ENCODE measurements at places on chromosomes 1 and 21. TPM values are rescaled to one million over a fixed set of nuclear protein-coding genes. Genes with fewer than 3 reads are reported as not detected.

HSD3B2 gene
- not detected for total RNA-seq

GPR25 gene
- not detected for total RNA-seq

MAP3K21 gene
- 0.87 TPM for total RNA-seq

- no peak overlapping the region for H3K27ac ChIP-seq
- peak; percentile 25 for DNase-seq
- H3K4me1 ChIP-seq = no peaks in the 10 kb centered on the region
- H3K27me3 ChIP-seq = no peaks in the 10 kb centered on the region
- no peaks in the 10 kb centered on the region for H3K36me3 ChIP-seq
Observed at GRCh38 chr21:31732597-31733550, 956 bp upstream of the SCAF4 start.

- H3K36me3 ChIP-seq = no peaks in the 10 kb centered on the region
- peaks cover 21% of the 10 kb centered on the region for H3K27me3 ChIP-seq
- no peak overlapping the region for H3K4me3 ChIP-seq
- no peak overlapping the region for H3K27ac ChIP-seq
Observed at GRCh38 chr1:175287377-175287776, 94.8 kb upstream of the KIAA0040 start.

DNA sequence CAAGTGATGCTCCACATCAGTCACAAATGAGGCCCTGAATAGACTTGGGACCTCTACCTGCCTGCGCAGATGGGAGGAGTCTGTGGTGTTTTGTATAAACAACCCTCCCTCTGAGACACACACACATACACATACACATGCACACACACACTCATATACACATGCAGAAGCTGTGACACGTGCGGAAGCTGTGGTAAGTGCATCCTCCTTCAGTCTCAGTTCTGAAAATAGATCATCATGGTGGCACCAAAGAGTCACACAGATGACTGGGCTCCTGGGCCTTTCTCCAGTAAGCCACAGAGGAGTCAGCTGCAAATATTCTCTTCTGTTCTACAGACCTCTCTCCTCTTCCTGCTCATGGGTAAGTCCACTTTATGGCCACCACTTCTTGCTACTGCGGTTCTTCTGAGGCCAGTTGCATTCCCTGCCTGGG, at the start of gene LY9:
Gene LY9 (plus strand): TSS at position 224 of the 433 bp plus-strand sequence. CDS start 14 bp downstream, at position 238.
- peaks cover 37% of the 10 kb centered on the region for H3K36me3 ChIP-seq
- peak within 1 kb of the TSS; percentile 86 for H3K4me3 ChIP-seq
- peaks cover 61% of the 10 kb centered on the region for H3K4me1 ChIP-seq
- peak; percentile 91 for DNase-seq
- H3K27ac ChIP-seq = peak within 1 kb of the TSS; percentile 92
- no peaks in the 10 kb centered on the region for H3K27me3 ChIP-seq

AMY1A gene
- not detected for total RNA-seq

DNA sequence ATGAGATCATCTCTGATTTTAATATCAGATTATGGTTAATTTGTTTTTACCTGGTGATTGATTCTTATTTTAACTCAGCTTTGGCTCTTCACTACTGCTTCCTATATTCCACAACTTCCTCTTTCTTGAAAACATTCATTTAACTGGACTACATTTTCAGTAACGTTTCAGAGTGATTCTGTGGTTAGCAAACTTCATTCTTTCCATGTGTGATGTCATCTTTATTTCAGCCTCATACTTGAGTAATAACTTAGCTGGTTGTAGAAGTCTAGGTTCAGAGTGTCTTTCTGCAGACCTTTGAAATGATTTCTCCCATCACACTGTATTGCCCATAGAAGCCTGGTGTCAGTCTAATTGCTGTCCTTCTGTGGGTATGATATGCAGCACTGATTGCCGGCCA, 36.0 kb upstream of the SLC35F3 start:
- H3K27ac ChIP-seq = no peak overlapping the region
- no peaks in the 10 kb centered on the region for H3K27me3 ChIP-seq
- DNase-seq = no peak
- H3K36me3 ChIP-seq = no peaks in the 10 kb centered on the region

GRCh38 chr21:31211836-31212235, 132.2 kb downstream of the TIAM1 start:
- no peak overlapping the region for H3K4me3 ChIP-seq
- no peak for DNase-seq
- no peaks in the 10 kb centered on the region for H3K4me1 ChIP-seq
- H3K27me3 ChIP-seq = no peaks in the 10 kb centered on the region
- H3K36me3 ChIP-seq = peaks cover 14% of the 10 kb centered on the region
- no peak overlapping the region for H3K27ac ChIP-seq

DPT gene
- not detected for total RNA-seq

DNA sequence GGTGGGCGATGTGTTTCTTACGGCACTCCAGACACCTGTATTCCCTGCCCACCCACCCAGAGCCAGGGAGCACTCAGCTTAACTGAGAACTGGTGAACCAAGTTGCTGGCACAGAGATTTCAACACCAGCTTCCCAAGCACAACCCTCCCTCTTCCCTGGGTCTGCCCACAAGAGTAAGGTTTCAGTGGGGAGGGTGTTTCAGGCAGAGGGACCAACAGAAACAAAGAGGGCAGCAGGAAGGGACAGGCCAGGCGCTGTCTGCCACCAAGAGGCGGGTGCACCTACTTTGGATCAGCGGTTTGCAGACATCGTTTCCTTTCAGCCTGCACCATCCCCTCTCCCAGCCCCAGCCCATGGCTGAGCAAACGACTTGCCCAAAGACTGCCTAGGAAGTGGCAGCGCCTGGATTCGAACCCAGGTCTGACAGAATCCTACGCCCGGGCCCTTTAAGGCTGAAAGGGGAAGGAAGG, 21.9 kb upstream of the ALDH4A1 start:
- no peaks in the 10 kb centered on the region for H3K27me3 ChIP-seq
- H3K4me1 ChIP-seq = peaks cover 63% of the 10 kb centered on the region
- DNase-seq = peak; percentile 33
- peak overlapping the region; percentile 86 for H3K27ac ChIP-seq
- peak overlapping the region; percentile 51 for H3K4me3 ChIP-seq
- H3K36me3 ChIP-seq = peaks cover 3% of the 10 kb centered on the region

DESI2 gene
- total RNA-seq = 29.6 TPM

OR2T27 gene
- not detected for total RNA-seq

GRCh38 chr1:225998560-225999226, 450 bp downstream of the SDE2 start:
- H3K36me3 ChIP-seq = peaks cover 29% of the 10 kb centered on the region
- H3K4me3 ChIP-seq = peak overlapping the region; percentile 99
- DNase-seq = no peak
- no peaks in the 10 kb centered on the region for H3K27me3 ChIP-seq

GRCh38 chr1:206679738-206680211, 4.9 kb upstream of the MAPKAPK2 start:
- H3K4me3 ChIP-seq = no peak overlapping the region
- peaks cover 5% of the 10 kb centered on the region for H3K27me3 ChIP-seq
- H3K27ac ChIP-seq = no peak overlapping the region

CDA gene
- total RNA-seq = not detected

DNA sequence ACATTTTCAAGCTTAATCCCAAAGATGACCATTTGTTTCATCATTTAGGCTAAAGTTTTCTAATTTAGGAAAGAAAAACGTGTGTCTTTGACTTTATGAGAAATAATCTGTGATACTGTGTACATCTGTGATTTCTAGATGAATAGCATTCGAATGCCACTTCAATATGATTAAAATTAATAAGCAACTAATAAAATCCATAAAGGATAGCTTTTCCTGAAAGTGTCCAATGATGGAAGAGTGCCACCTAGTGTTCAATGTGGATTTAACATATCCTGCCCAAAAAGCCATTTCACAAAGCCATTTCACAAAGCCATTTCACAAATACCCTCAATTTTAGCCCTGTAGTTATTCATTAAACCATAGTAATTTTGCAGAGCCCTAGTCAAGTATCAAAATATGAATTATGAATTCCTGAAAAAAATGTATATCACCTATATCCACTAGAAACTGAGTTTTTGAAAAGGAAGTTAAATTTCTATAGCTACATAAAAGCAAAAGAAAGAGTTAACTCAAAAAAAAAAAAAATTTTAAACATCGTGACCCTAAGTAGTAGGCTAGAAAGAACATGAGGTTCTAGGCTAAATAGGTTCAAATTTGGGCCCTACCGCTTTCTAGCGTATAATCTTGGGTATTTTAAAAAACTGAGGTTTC, 19.1 kb downstream of the NME7 start:
- H3K27ac ChIP-seq = no peak overlapping the region
- H3K4me3 ChIP-seq = no peak overlapping the region
- peaks cover 8% of the 10 kb centered on the region for H3K4me1 ChIP-seq
- DNase-seq = peak; percentile 57
- peaks cover 4% of the 10 kb centered on the region for H3K36me3 ChIP-seq

RXRG gene
- total RNA-seq = not detected

WNT2B gene
- not detected for total RNA-seq

GRCh38 chr1:225772323-225772768, 5.3 kb upstream of the SRP9 start:
- no peak overlapping the region for H3K27ac ChIP-seq
- H3K27me3 ChIP-seq = no peaks in the 10 kb centered on the region
- H3K4me1 ChIP-seq = no peaks in the 10 kb centered on the region
- peak; percentile 28 for DNase-seq
- H3K36me3 ChIP-seq = no peaks in the 10 kb centered on the region
- H3K4me3 ChIP-seq = no peak overlapping the region

PERM1 gene
- not detected for total RNA-seq

GRCh38 chr1:156797212-156797871, 19.3 kb downstream of the SH2D2A start:
- no peak overlapping the region for H3K4me3 ChIP-seq
- DNase-seq = peak; percentile 77
- peaks cover 42% of the 10 kb centered on the region for H3K36me3 ChIP-seq
- H3K27me3 ChIP-seq = no peaks in the 10 kb centered on the region

DNA sequence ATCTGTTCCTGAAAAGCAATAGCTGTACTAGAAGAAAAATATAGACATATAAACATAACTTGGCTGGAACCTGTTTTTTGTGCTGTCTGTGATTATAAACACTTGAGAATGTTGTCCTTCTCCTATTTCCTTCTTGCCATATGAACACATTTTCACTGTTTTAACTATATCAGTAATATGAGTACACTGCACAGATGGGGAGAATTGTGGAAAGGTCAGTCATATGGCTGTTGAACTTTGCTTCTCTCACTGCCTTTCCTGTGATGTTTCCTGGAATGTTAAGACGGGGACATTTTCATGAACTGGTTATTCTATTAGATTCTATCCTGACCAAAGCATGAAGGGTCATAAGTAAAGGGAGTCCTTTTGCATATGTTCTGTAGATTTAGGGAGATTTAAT, 24.9 kb downstream of the HMCN1 start:
- no peak overlapping the region for H3K4me3 ChIP-seq
- no peaks in the 10 kb centered on the region for H3K36me3 ChIP-seq
- no peaks in the 10 kb centered on the region for H3K4me1 ChIP-seq
- H3K27ac ChIP-seq = no peak overlapping the region
- H3K27me3 ChIP-seq = peaks cover 16% of the 10 kb centered on the region

GRCh38 chr1:149997585-149998262, 12.8 kb downstream of the OTUD7B start:
- DNase-seq = no peak
- H3K27me3 ChIP-seq = no peaks in the 10 kb centered on the region
- H3K4me3 ChIP-seq = no peak overlapping the region
- H3K4me1 ChIP-seq = peaks cover 21% of the 10 kb centered on the region
- H3K27ac ChIP-seq = no peak overlapping the region

MRAP gene
- total RNA-seq = not detected

GRCh38 chr1:6447016-6447817, 18.8 kb downstream of the TNFRSF25 start:
- no peaks in the 10 kb centered on the region for H3K36me3 ChIP-seq
- H3K27me3 ChIP-seq = peaks cover 43% of the 10 kb centered on the region
- DNase-seq = no peak

- H3K36me3 ChIP-seq = no peaks in the 10 kb centered on the region
- DNase-seq = no peak
- H3K27ac ChIP-seq = no peak overlapping the region
Observed at GRCh38 chr1:116367256-116367945, 5.6 kb upstream of the ATP1A1 start.

SHISAL2A gene
- 8.2 TPM for total RNA-seq

GRCh38 chr21:33266789-33267135, 595 bp downstream of the IL10RB start:
- no peaks in the 10 kb centered on the region for H3K27me3 ChIP-seq
- peaks cover 70% of the 10 kb centered on the region for H3K36me3 ChIP-seq
- peak; percentile 41 for DNase-seq

DNA sequence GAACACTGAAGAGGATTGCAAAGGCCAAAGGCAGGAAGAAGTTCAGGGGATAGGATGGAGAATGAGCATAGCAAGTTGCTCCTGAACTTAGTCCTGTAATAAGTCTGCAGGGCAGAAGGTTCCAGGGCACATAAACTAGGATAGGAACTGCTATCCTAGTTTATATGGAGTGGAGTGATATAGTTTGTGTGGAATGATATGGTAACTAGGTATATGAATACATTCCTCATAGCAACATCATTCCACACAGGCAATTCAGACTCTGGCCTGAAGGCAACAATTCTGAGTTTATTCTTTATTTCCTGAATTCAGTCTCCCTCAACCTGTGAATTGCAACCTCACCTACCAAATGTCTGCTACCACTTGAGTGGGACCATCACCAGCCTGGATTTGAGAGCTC, 154.9 kb upstream of the GREM2 start:
- no peaks in the 10 kb centered on the region for H3K36me3 ChIP-seq
- no peaks in the 10 kb centered on the region for H3K27me3 ChIP-seq
- no peaks in the 10 kb centered on the region for H3K4me1 ChIP-seq

DNA sequence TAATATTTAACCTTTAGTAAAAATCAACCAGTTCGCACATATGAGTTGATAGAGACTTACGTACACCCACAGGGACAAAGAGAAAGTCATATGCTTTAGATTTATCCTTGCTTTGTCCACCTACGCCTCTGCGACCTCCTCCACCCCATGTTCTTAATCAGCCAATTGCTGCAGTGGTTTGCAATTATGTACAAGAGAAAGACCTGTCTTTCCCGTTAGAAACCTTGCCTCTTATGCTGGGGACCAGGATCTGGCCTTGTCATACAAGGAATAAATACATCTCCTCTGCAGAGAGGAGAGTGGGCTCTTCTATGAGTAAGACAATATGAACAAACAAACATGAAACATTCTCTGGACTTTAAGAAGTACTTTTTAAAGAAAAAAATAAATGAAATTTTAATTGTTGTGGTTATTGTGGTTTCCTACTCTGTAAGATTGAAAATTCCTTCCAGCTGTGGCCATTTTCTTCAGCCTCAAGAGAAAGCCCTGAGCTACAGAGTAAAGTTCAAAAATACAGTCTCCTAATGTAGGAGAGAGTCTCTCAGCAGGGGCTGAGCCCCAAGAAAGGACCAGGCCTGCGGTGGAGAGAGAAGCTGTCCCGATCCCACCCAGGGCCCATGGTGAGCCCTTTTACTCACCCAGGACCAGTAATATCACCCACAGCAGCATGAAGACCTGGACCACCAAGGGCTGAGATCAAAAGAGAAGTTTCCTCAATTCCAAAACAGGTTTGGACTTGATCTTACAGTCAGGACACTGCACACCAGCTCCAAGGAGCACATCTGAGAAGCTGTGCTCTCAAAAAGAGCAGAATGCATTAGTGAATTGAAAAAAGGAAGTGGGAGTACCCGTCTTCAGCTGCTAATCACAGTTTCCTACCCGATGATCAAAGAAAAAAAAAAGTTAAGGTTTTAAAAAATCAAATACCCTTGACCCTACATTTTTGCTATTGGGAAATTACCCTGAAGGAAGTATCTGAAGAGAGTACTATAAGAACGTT, at the start of gene FCRL5:
Gene FCRL5 (minus strand): TSS at position 822 of the 1,000 bp plus-strand sequence. CDS start 153 bp downstream, at position 669.
- H3K27ac ChIP-seq = no peak within 1 kb of the TSS
- peaks cover 24% of the 10 kb centered on the region for H3K27me3 ChIP-seq
- H3K36me3 ChIP-seq = no peaks in the 10 kb centered on the region
- DNase-seq = no peak

- H3K4me1 ChIP-seq = peaks cover 55% of the 10 kb centered on the region
- DNase-seq = no peak
- H3K36me3 ChIP-seq = peaks cover 40% of the 10 kb centered on the region
- no peaks in the 10 kb centered on the region for H3K27me3 ChIP-seq
- H3K4me3 ChIP-seq = no peak overlapping the region
- H3K27ac ChIP-seq = peak overlapping the region; percentile 54
Observed at GRCh38 chr1:21262293-21263051, 27.8 kb downstream of the ECE1 start.

LSS gene
- total RNA-seq = 53.3 TPM

Measured in activated CD4-positive, alpha-beta T cell treated with anti-CD3 and anti-CD28 coated beads, Interleukin-2, amount 10 ng/mL, durations not matched to agents 7 days and 5 days (primary cell).